ENCODE measurements at places on chromosomes 2 and 18.

DNA sequence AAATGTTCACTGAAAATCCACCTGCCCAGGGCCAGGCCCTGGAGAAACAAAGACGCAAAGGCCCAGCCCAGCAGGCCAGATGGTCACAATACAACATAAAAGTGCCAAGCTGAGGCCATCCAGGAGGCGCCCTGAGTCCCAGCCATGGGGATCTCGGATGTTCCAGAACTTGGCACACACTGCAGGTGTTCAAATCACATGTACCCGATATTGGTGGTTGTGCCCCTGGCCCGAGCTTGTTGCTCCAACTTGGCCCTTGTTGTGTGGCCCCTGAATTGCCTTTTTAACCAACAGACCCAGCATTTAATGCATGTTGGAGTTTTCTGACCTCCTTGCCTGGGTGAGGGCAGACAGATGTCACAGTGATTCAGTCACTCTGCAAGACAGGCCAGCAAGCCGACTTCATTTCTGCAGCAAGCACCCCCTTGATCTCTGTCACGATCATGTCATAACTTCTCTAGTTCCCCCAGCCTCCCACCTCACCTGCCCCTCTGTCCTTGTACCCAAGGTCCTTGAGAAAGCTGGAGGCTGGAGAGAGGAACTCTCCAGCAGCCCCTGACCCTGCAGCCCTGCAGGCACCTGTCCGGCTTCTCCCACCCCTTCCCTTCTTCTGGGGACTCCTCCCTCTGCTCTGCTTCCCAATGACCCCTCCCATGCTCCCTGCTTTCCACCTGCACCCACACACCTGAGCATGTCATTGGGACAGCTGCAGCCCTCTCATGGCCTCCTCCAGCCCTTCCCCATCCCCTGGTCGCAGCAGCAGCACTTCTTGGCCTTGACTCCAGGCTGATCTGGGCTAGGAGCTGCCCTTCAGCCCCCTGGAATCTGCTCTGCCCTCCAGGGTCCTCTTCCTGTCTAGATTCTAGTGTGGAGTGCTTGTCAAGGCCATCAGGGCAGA is 9.1 kb downstream of the NGEF start:
- DNase-seq, result no peak

GRCh38 chr18:79393635-79394533 is 1.8 kb upstream of the NFATC1 start:
- peak; percentile 53 for DNase-seq

DNA sequence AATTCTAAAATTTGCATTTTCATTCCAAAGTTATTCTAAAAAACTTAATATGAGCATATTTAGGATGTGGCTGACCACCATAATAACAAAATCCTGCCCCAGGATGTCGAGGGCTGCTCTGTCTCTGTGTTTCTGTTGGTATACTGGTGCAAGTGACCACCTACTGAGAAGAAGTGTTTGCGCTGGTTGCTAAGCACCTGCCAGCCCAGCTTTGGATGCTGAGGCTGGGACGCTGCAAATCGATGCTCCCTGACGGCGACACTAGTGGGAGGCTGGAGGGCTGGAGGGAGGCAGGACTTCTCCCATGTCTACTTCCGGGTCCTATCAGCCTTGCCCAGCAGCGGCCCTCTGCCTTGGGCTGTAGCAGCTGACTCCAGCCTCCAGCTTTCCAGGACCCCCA is 45.0 kb downstream of the LAMA1 start:
- no peak for DNase-seq

- no peak for DNase-seq
These were observed 28.0 kb downstream of the ADI1 start for GRCh38 chr2:3491306-3491705.

DNA sequence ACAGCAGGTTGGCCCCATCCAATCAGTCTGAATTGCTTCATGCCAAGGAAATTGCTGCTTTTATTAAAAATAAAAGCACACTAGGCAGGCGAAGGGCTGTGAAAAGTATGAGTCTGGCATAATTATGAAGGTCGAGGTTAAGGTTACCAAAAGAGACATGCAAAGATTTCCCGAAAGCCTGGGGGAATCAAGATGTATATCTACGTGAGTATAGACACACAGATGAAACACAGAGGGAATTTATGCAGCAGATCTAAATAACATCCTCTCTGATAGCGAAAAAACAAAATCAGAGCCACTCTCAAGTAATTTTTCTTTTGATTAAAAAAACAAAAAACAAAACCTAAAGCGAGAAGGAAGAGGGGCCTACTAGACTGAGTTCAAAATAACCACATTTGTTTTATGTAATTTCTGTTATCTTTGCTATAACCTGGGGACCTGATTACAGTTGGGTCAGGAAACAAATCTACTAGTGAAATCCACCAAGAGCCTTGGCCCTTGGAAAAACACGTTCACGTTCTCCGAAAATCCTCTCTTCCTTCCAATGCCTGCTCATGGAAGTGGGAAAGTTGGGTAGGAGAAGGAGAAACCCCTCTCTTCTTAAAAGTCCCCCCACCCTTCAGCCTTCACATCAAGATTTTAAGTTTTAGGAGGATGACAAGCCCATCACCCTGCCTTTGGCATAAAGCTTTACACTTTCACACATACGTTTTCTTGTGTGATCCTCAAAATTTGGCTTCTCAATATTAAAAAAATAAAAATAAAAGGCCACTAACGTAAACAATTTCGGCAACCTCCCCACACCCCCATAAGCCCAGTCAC is 1.4 kb downstream of the AAK1 start:
- no peak for DNase-seq

GRCh38 chr2:174332217-174332963 is 2.4 kb upstream of the SP9 start:
- no peak for DNase-seq

- no peak for DNase-seq
These were observed 17.7 kb upstream of the ARL5A start for GRCh38 chr2:151845884-151846283.

DNA sequence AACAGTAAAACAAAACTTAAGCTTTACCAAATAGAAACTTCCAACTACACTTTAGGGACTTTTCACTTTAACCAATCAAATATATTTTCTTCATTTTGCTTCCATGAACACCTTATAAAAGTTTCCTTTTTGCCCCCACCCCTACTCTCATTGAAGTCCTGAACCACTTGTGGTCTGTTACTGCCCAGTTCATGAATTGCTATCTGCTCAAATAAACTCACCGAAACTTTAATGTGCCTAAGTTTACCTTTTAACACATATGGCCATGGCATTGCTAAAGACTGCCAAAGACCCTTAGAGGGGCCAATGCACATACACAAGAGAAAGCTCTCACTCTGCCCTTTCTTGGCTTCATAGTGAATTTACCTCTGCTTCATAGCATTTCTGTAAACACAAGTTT is 195.3 kb downstream of the RND3 start:
- no peak for DNase-seq

- DNase-seq, result no peak
These were observed 41.1 kb downstream of the LDLRAD4 start for GRCh38 chr18:13259701-13260100.

Measured in hippocampal formation (tissue), 2 donors.